ENCODE measurements at places on chromosomes 2 and 18. TPM values are rescaled to one million over a fixed set of nuclear protein-coding genes. Genes with fewer than 3 reads are reported as not detected.

The EFEMP1 gene
- 6.3 TPM for polyA plus RNA-seq

The SYT4 gene
- not detected for polyA plus RNA-seq

- DNase-seq, result no peak
Measured at GRCh38 chr2:226963528-226963927, 127.7 kb downstream of the RHBDD1 start.

- DNase-seq, result no peak
Measured at GRCh38 chr18:23924813-23925212, 89.7 kb upstream of the TTC39C start.

DNA sequence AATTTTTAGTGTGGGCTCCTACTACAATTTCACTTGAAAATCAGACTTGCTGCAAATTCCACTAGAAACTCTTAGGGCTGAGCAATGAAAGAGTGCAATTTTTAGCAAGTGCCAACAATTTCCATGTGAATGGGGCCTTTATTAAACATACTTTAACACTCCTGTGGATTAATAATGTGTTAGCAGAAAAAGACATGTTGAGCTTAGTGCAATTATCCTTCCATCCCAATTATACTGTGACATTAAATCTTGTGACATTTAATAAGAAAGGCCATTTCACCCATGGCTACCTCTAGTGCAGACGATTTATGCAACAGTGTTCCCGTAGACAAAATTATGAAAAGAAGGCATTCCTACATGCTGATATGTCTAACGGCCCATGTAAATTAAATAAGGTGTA lies 639.7 kb downstream of the STK39 start:
- DNase-seq, result no peak

DNA sequence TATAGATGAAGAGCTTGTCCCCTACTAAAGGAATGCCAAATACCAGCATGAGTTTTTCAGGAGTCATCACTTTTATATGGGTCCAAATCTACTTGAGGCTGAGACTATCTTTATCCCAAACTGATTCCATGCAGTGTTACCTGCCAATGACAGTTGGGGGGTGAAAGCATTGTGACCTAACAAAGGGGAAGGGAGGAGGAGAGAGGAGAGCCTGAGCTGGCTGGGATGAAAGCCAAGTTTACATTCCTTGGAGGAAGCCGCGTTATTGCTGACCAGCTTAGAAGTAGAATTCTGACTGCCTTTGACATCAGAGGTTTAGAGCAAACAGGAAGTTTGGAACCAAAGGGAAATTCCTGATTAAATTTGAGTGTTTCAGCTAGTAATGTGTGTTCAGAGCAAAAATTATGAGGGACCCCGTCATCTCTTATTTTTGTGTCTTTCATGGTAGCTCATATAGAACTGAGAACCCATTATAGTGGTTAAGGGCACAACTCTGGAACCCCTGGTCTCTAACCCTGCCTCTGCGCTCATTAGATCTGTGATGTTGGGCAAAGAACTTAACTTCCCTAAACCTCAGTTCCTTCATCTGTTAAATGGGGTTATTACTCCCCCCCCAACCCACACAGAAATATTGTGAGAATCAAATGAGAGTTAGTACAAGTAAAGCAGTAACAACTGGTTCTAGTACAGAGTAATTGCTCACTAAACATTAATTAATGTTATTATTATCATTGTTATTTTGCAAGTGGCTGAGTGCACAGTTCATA lies 199.3 kb upstream of the EPAS1 start:
- no peak for DNase-seq

DNA sequence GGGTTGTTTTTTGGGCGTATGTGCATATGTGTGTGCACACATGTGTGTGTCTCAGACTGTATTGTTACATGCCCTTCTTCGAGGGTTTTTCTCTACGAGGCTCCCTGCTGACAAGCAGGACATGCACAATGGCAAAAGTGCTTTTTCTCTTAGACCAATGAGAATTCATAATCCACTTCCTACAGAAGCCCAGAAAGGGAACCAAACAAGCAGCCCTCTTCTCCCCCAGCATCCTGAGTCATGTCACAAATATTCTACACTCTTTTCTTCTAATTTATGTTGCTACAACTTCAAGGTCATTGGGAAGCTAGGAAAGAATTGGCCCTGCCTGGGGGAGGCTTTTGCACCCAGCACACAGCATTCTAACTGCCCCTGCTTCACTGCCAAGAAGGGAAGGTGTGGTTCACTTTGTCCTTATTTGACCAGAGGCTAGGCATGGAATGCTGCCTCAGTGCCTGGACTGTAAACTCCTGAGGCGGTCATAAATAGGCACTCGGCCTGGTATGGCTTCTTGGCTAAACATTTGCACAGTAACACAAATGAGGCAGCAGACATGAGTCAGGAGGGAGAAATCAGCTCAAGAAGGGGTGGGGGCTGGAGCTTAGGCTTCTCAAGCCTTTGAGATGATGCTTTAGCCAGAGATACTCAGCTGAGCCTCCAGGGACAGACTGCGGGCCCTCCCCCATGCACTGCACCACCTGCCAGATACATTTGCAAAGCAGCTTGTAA lies 92.7 kb upstream of the KLF7 start:
- peak; percentile 69 for DNase-seq

DNA sequence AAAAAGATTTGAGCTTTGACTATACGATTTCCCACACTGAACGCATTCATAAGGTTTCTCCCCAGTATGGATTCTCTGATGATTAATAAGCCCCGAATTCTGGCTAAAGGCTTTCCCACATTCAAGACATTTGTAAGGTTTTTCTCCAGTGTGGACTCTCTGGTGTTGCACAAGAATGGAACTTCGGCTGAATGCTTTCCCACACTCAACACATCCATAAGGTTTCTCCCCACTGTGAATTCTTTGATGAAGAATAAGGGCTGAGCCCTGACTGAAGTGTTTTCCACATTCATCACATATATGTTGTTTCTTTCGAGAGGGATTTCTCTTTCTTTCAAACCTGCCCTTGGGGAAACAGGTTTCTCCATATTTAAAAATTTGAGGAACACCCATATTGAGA lies 6.9 kb downstream of the ZNF24 start:
- DNase-seq, result no peak

All from psoas muscle (tissue), 8 donors.